ENCODE measurements at places on chromosomes 11 and 22. TPM values are rescaled to one million over a fixed set of nuclear protein-coding genes. Genes with fewer than 3 reads are reported as not detected.

The PAX6 gene
- total RNA-seq = 9.4 TPM

The TSGA10IP gene
- total RNA-seq = 0.39 TPM

The SCO2 gene
- total RNA-seq = 0.40 TPM

The SERPIND1 gene
- 201 TPM for total RNA-seq

DNA sequence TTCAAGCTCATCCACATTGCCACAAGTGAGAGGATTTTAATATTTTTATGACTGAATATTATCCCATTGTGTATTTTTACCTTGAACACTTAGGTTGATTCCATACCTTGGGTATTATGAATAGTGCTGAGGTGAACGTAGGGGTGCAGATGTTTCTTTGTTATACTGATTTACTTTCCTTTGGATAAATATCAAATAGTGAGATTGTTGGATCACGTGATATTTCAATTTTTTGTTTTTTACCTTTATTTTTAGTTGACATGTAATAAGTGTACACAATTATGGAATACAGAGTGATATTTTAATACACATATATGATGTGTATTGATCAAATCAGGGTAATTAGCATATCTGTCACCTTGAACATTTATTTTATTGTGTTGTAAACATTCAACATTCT is 8.1 kb downstream of the OR10W1 start:
- H3K27me3 ChIP-seq = no peaks in the 10 kb centered on the region
- H3K27ac ChIP-seq = no peak overlapping the region
- DNase-seq = no peak
